Stimulated activated CD4-positive, alpha-beta T cell treated with anti-CD3 and anti-CD28 coated beads, TNF-alpha, amount 100 ng/mL, for 24 hours (primary cell): ENCODE measurements at places on chromosomes 6 and 20.

DNA sequence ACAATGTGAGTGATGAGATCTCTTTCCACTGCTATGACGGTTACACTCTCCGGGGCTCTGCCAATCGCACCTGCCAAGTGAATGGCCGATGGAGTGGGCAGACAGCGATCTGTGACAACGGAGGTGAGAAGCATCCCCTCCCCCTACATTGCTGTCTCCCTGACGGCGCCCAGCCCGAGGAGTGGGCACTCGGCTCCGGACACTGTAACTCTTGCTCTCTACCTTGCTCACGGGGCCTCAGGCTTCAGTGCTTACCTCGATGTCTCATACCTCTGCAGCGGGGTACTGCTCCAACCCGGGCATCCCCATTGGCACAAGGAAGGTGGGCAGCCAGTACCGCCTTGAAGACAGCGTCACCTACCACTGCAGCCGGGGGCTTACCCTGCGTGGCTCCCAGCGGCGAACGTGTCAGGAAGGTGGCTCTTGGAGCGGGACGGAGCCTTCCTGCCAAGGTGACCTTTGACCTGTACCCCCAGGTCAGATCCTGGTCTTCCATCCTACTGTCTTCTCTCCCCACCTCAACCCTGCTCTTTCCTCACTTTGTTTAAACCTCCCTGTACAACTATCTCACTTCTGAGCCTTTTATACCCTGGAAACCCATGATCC is 1.3 kb downstream of the CFB start:
- DNase-seq: no peak

- DNase-seq: no peak
Observed at GRCh38 chr20:53141201-53142050, 169.3 kb downstream of the TSHZ2 start.

- DNase-seq: no peak
Observed at GRCh38 chr6:158323561-158323958, 11.3 kb downstream of the TULP4 start.

GRCh38 chr6:87484491-87484890 is 11.7 kb downstream of the SLC35A1 start:
- DNase-seq: no peak

DNA sequence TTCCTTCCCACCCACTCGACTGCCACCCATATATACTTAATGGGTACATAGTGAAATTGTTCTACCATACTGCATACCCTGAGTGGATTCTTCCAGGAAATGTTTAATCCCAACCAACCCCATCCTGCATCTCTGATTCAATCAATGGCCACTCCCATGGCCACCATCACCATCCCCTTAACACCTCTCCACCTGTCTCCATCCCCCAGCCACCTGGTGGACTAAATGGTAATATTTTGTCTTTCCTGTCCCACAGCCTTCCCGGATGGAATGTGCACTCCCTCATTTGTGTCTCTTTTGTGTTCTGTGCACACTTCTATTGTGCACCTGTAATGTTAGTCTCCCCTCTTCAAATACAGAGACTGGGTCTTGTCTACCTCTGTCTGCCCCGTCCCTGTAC is 259.9 kb downstream of the ALDH8A1 start:
- DNase-seq: no peak

GRCh38 chr20:43878776-43879175 is 35.9 kb upstream of the TOX2 start:
- DNase-seq: no peak

- DNase-seq: no peak
Observed at GRCh38 chr6:39617026-39617425, 108.2 kb downstream of the KIF6 start.

DNA sequence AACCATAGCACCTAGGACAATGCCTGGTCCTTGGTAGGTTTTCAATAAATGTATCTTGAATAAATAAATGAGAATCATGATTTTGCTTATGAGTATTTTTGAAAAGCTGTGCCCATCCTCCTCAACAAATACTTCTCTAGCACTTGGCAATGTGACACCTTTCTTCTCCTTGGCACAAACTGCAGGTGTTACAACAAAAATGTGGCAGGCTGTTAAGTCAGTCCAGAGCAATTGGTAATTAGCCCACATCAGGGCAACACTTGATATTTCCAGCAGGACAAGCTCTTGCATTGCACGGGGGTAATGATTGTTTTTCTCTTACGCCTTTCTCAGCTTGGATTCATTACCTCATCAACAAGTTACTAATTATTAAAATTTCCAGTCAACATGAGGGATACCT is 31.6 kb upstream of the SNX9 start:
- no peak for DNase-seq

DNA sequence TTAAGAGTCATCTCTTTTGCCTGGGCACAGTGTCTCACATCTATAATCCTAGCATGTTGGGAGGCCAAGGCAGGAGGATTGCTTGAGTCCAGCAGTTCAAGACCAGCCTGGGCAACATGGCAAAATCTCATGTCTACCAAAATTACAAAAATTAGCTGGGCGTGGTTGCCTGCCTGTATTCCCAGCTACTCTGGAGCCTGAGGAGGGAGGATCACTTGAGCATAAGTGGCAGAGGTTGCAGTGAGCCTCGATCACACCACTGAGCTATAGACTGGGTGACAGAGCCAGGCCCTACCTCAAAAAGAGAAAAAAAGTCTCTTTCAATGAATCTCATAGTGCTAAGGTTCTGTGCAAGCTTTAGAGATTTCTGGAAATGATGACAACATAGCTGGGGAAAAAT is 1.5 kb downstream of the HLA-DRB1 start:
- DNase-seq: no peak

GRCh38 chr6:64034910-64035655 is 399.5 kb downstream of the PHF3 start:
- DNase-seq: no peak

DNA sequence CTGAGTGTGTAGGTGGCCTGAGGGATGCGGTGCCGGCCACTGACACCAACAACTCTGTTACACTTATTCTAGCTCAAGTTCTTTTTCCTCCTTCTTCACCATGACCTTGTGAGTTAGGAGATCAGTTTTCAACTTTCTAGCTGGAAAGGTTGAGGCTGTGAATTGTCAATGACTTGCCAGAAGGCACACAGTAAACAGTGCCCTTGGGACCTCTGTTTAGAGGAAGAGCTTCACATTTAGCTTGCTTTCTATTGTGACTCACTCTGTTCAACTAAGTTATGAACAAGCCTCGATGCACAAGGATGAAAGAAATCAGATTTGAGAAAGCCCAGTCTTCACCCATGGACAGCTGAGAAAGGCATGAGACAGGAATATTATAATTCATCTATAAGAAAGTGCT is 455.6 kb downstream of the MAFB start:
- no peak for DNase-seq

GRCh38 chr6:34934516-34934915 is 45.5 kb downstream of the ANKS1A start:
- DNase-seq: no peak

- no peak for DNase-seq
Observed at GRCh38 chr6:43334466-43335095, 26.0 kb upstream of the CRIP3 start.

- DNase-seq: no peak
Observed at GRCh38 chr6:135951169-135951568, 99.7 kb downstream of the PDE7B start.

GRCh38 chr6:41352396-41352795 is 17.0 kb downstream of the NCR2 start:
- DNase-seq: no peak

DNA sequence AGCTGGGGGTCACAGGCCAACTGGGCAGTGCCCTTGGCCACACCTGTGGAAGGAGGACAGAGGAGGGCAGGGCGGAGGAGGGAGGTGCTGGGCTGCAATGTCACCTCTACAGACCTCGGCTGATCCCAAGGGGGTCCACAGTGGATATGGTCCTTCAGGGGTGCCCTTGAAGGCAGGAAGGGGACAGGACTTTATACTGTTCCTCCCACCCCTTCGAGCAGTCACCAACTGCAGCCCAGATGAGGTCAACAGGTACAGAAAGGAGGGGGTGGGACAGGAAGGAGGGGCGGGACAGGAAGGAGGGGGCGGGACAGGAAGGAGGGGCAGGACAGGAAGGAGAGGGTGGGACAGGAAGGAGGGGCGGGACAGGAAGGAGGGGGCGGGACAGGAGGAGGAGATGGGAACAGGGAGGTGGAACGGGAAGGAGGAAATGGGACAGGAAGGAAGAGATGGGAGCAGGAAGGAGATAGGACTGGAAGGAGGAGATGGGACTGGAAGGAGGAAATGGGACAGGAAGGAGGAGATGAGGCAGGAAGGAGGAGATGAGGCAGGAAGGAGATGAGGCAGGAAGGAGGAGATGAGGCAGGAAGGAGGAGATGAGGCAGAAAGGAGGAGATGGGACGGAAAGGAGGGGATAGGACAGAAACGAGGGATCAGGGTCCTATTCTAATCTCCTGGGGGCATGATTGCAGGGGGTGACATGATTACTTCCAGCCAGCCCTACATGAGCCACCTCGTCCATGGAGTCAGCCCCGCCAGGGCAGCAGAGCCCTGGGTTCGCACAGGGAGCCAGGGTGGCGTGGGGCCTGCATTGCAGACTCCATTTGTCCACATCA is 19.4 kb upstream of the MRGBP start:
- DNase-seq: peak; percentile 36

DNA sequence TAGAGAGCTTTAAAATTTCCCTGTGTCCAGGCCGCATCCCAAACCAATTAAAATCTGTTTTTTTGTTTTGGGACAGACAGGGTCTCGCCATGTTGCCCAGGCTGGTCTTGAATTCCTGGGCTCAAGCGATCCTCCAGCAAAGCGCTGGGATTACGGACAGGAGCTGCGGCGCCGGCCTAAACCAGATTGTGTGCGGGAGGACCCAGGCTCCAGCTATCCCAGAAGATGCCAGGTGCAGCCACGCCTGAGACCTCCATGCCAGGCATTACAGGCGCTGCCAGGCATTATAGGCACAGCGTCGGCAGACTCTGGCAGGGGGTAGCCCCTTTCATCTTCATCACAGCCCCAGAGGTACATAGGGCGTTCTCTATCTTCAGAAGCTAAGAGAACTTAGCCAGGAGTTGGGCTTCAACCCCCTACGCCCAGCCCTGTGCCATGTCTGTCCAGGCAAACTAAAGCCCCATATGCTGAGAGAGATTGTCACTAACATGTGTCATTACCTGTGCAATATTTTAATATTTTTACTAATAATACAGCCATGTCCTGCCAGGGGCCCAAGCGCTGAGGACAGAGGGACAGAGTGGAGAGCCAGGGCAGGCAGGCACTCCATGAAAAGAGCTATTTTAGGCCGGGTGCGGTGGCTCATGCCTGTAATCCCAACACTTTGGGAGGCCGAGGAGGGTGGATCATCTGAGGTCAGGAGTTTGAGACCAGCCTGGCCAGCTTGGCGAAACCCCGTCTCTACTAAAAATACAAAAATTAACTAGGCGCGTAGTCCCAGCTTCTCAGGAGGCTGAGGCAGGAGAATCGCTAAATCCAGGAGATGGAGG is 9.8 kb upstream of the GRM4 start:
- no peak for DNase-seq

GRCh38 chr6:15464211-15464725 is 198.6 kb downstream of the DTNBP1 start:
- DNase-seq: peak; percentile 22

- no peak for DNase-seq
Observed at GRCh38 chr20:61499859-61500554, 247.9 kb downstream of the CDH4 start.

DNA sequence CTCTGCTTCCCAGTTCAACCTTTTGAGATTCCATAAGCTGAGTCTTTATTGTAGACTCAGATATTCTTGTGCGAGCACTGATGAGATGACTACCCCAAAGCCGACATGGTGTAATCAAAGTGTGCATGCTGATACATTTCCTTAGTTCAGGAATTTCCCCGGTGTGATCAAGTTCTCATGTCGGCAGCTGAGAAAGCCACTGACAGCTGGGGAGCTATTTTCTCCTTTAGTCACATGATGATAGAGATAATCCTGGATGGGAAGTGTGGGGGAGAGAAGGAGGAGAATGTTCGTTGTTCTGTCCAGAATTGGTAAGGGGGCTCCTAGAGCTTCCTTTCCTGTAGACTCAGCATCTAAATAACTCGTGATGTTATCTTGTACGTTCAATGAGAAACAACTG is 7.7 kb upstream of the CAP2 start:
- DNase-seq: no peak

DNA sequence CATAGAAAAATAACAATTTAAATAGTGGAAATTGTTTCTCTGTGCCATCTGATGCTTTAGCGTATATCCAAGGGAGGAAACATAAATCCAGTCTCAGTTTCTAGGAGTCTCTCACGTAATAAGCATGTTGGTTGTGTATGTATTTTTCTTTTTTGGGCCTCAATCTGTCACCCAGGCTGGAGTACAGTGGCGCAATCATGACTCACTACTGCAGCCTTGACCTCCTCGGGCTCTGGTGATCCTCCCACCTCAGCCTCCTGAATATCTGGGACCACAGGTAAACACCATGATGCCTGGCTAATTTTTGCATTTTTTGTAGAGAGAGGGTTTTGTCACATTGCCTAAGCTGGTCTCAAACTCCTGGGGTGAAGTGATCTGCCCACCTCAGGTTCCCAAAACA is 78.6 kb upstream of the PLN start:
- DNase-seq: no peak

DNA sequence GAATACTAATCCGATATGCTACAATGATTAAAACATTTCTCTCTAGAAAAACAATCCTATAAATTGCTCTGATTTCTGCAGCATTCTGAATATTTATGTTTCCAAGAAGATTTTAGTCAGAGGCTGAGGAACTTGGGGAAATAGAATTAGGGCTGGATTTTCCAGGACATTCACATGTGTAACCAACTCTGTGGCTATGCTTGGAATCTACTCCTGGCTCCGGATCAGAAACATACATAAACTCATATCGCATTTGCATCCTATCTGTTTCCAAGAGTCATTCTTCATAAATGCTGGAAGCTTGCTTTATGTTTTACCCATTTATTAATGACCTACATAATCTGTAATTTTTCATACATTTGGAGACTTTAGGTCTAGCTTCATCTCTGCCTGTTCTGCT is 459.9 kb upstream of the MARCKS start:
- DNase-seq: no peak

GRCh38 chr6:138493413-138493812 is 5.9 kb downstream of the NHSL1 start:
- DNase-seq: no peak

DNA sequence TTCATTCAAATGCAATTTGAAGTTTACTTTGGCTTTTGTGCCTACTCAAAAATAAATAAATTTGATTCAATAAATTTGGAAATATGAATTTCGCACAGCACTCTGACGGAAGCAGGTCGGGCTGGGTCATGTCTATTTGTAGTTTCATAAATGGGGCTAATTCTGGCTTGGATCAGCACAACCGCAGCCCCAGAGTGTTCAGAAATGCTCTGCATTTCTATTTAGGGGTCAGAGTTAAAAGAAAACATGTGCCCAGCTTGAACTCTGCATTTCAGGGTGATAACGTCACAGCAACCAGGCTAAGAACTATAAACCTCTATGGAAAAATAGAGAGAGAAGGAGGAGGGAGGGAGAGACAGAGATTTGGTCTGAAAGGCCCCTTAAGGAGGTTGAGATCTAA is 480.9 kb upstream of the NOX3 start:
- no peak for DNase-seq
